ENCODE measurements at places on chromosomes 6 and 20. TPM values are rescaled to one million over a fixed set of nuclear protein-coding genes. Genes with fewer than 3 reads are reported as not detected.

The HLA-DQB1 gene
- total RNA-seq: not detected

- no peak for DNase-seq
Measured at GRCh38 chr6:123402052-123402451, 234.7 kb downstream of the TRDN start.

The AGPAT4 gene
- total RNA-seq: 6.7 TPM

GRCh38 chr20:18783385-18783959 is 30.1 kb upstream of the SCP2D1 start:
- no peak for DNase-seq

DNA sequence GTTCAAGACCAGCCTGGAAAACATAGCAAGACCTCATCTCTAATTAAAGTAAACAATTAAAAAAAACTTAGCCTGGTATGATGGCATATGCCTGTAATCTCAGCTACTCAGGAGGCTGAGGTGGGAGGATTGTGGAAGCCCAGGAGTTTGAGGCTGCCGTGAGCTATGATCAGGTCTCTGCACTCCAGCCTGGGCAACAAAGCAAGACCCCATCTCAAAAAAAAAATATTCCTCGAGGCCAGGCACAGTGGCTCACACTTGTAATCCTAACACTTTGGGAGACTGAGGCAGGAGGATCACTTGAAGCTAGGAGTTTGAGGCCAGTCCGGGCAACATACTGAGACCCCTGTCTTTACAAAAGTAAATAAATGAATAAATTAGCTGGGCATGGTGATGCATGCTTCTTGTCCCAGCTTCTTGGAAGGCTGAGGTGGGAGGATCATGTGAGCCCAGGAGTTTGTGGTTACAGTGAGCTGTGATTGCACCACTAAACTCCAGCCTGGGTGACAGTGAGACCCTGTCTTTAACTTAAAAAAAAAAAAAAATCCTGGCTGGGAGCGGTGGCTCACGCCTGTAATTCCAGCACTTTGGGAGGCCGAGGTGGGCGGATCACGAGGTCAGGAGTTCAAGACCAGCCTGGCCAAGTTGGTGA is 9.3 kb upstream of the C2 start:
- no peak for DNase-seq

- DNase-seq: no peak
Measured at GRCh38 chr6:151808371-151809241, 1.1 kb downstream of the ESR1 start.

DNA sequence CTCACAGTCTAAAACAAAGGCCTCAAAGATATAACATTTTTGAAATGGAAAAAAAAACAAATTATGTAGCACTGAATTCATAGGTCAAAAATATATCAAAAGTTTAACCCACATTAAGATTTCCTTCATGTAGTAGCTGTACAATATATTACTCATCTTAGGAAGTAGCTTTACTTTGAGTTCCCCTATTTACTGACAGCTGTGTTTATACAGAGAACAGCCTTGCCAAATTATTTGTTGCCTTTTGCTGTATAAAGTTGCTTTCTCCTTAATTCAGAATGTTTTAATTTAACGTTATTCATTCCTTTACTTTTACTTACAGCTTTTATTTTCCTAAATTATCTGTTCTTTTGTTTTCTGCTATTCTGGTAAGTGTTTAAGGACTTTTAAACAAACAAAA is 181.0 kb downstream of the COL12A1 start:
- DNase-seq: no peak

The MICAL1 gene
- 45.7 TPM for total RNA-seq

DNA sequence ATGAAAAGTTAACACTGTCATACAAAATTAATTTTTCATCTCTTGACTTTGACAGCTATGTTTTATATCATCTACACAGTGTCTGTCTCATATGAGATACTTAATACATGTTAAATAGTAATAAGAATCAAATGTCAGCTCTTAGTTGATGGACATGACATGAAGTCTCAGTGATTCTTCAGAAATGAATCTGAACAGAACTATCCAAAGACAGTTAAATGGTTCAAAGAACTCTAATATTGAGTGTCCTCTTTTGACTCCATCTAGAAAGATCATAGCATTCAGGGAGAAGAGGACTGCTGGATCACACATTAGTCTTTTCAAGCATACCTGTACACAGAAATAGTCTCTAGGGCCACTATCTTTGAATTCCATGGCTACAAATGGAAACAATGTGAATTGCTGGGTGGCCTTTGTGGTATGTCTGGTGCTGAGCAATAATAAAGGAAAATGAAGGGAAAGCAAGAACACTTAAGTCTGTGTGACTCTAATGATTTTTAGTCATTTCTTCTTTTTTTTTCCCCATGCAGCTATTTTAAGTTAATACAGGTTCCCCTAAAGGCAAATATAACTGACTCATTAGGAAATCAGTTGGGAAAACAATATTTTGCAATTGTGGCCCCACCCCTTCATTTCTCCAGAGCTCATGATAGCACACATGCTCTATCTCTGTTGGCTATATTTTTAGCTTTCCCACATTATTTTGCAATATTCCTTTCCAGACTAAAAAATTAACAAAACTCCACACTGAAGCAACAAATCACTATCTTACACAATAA is 367.5 kb downstream of the GRIK2 start:
- DNase-seq: peak; percentile 77

The GTF2H4 gene
- 13.4 TPM for total RNA-seq

DNA sequence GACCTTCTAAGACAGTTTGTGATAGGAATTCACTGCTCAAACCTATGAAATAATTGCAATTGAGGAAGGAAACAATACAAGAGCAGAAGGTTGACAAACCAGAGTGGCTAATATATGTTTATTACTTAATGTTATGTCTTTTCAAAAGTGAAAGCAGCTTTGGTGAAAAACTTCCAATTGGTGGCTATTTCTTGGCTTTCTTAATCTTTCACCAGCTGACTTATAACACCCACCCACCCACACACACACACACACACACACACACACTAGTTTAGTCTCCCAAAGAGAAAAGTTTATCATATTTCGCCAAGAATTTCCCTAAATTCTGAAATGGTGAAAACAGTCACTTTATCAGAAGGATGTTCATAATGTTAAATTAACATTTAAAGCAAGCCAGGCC is 583.5 kb downstream of the EYS start:
- DNase-seq: no peak

The SLC17A9 gene
- not detected for total RNA-seq

- DNase-seq: no peak
Measured at GRCh38 chr6:128139519-128139918, 238.7 kb upstream of the THEMIS start.

The CD109 gene
- total RNA-seq: 47.3 TPM

- peak; percentile 85 for DNase-seq
Measured at GRCh38 chr6:148530394-148530953, 187.8 kb downstream of the SASH1 start.

GRCh38 chr6:169863710-169864109 is 112.3 kb downstream of the ERMARD start:
- no peak for DNase-seq

- DNase-seq: no peak
Measured at GRCh38 chr6:157980288-157981131, 1.2 kb upstream of the SYNJ2 start.

DNA sequence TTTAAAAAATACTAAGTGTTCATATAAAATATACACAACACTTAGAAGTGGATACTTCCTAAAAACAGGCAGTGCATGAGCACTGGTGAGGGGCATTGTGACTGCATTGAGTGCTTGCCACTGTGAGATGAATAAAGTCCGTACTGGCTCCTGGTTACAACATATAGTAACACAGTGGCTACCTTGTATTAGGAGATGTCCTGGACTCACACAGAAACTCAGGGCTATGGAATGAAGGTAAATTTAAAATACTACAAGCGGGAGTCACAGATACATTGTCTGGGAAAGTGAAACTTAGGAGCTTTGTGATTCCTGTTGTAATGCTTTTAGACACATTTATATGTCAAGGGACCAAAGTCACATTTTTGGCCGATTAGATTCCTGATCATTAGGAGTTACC is 36.5 kb upstream of the HLA-G start:
- no peak for DNase-seq

DNA sequence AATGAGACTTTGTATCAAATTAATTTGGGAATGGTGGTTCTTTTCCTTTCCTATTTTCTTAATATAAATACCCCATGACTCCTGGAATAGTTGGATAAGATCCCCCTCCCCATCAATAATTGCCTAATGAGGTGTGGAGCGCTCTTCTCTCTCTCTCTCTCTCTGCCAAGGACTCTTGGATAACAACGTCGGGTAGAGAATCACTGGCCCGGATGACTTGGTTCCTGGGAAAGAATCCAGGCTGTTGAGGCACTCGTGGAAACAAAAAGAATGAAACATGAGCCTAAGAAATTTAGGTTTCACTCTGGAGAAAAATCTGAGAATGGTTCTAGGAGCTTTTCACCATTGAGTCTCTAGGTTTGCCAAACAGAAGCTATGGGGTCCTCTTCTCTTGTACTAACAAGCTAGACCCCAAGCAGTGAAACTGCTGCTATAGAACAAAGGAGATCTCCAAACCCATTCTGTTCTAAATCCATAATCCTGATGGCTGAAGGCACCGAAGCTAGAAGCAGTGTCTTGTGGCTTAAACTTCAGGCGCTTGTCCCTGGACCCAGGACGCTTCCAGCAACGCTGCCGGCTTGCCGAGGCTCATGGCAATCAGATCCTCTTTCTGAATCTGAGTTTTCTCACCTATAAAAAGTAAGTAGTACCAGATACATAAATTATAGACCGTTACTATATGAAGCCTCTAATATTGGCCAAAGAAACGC is 241.6 kb upstream of the BTBD3 start:
- no peak for DNase-seq

The ZNF334 gene
- total RNA-seq: 0.11 TPM

GRCh38 chr6:21792177-21792576 is 198.6 kb downstream of the SOX4 start:
- DNase-seq: no peak

- DNase-seq: no peak
Measured at GRCh38 chr20:41046716-41047115, 18.1 kb downstream of the TOP1 start.

- DNase-seq: no peak
Measured at GRCh38 chr6:165704045-165704748, 41.2 kb upstream of the PDE10A start.

- DNase-seq: no peak
Measured at GRCh38 chr20:37839432-37839827, 63.5 kb upstream of the VSTM2L start.

DNA sequence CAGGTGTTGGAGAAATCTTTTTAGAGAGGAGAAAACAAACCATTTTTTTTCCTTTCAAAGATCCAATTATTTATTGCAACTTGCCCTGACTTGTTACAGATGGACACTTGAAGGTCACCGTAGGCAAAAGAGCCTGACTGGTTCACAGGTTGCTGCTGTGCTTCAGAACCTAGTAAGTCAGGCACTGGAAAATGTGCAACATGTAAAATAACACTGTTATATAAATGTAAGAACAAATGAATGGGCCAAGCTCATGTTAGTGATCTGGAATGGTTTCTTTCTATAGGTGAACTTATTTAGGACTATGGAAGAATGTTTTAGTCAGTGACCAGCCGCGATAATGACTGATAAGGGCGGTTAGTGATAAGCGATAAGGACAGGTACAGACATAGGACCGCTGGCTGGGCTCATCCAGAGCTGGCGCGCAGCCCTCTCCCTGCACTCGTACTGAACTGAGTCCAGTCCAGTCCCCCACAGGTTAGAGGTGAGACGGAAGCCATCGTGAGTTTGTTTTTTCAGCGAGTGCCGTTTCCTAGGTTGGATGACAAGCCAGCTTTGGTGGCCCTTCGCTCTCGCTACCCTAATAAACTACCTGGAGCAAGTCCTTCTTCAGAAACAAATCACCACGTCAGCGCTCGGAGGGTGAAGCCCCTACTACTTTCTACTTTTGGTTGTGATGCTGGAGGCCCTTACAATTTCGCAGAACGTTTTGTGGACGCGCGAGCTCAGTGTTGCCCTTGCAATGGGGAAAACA is 94.4 kb upstream of the PRDM1 start:
- peak; percentile 13 for DNase-seq

The MYB gene
- 0.16 TPM for total RNA-seq

The NOTCH4 gene
- total RNA-seq: 2.0 TPM

The SIRPB1 gene
- total RNA-seq: not detected

DNA sequence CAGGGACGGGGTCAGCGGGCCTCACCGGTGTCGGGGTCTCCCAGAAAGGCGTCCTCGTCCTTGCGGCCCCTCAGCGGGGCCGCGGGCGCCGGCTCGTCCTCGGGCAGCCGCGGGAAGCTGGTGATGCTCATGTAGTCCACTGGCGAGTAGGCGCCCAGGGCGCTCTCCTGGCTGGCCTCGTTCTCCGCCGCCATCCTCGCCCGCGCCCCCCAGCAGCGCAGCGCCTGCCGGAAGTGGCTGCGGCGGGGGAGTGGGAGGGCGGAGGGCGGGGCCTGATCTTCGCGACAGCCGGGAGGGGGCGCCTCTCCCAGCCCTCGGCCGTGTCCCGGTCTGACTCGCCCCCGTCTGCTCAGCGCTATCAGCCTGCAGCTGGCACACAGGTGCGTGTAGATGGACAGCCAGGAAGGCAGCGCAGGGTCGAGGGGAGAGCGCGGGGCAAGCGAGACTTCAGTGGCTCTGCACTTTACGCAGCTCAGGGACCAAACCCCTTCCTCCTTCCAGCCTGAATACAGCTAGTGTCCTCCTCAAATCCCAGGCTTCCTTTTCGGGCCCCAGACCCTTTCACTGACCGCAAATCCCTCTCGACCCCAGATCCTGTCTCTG is at the start of gene GGT7:
TSS of gene GGT7 (minus strand) at position 235 of the 603 bp plus-strand sequence. CDS start at position 194, 41 bp downstream.
- peak; percentile 83 for DNase-seq

- no peak for DNase-seq
Measured at GRCh38 chr6:110233770-110234374, 53.6 kb downstream of the CDC40 start.

- no peak for DNase-seq
Measured at GRCh38 chr6:126770176-126770575, 348.3 kb upstream of the RSPO3 start.

GRCh38 chr6:107959392-107959791 is 1.4 kb upstream of the SEC63 start:
- DNase-seq: no peak

The SRSF12 gene
- total RNA-seq: 2.8 TPM

DNA sequence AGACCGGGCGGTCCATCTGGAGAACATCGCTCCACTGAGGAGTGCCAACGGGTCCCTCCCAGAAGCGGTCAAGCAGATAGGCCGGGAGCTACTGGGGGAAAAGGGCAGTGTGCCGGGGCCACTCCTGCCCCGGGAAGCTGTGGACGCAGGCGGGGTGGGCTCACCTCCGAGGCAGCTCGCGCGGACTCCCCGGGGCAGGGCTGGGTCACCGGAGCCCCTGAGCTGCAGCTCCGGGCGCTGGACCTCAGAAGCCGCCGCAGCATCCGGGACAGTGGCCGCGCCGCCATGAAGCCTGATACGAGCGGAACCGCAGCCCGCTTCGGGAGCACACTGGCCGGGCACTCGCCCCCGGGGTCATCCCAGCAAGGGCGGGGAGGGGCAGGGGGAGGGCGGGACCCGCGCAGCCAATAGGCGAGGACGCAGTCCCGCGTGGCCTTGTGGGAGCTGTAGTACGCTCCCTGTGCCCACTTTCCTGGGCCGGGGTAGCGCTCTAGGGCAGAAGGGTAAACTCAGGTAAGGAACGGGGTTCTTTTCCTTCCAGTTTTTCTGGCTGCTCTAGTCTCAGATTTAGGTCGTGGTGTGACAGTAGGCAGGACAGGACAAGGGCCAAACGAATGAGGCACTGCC is at the start of gene MOCS1:
TSS of gene MOCS1 (minus strand) at position 332 of the 627 bp plus-strand sequence. CDS start at position 287, 45 bp downstream.
- DNase-seq: peak; percentile 77

GRCh38 chr6:143225929-143226328 is 165.2 kb downstream of the AIG1 start:
- no peak for DNase-seq

The LSM2 gene
- 89.4 TPM for total RNA-seq

All from SJSA1 (cell line).